ENCODE measurements at places on chromosomes 6 and 20.
A peak's percentile ranks its signal among the peaks of the same experiment; 100 is the strongest.

DNA sequence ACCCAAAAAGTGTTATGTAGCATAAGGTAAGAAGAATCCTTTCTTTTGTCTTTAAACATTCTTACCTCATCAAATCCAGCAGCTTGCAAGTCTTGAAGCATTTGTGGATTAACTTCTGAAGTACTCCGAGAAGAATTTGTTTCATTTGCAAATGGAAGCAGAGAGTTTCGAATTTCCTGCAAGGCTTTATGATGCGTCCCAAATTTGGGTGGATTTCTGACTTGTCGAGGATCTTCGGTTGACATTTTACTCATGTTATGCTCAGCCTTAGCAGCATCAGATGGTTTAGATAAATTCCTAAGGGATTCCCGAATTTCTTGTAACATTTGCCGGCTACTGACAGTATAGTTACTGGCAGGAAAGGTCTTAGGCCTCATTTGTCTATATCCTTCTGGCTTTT lies 16.2 kb downstream of the LATS1 start:
- no peak for DNase-seq

DNA sequence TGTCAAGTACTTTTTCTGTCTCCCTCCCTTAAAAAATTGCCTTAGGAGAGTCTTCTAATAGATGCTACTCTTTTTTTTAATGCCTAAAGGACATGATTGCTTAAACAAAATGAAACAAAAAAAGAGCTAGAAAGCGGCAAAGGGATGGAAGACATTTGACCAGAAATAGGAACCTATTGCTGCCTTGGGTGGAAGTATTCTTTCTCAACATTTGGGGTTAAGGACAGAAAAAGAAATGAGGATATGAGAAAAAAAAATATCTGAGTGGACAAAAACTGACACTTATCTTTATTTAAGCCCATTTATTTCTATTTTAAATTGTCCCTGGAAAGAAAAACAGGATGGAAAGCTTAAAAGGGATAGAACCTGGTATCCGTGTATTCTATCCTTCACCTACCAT lies 664.9 kb upstream of the CITED2 start:
- DNase-seq, result no peak

DNA sequence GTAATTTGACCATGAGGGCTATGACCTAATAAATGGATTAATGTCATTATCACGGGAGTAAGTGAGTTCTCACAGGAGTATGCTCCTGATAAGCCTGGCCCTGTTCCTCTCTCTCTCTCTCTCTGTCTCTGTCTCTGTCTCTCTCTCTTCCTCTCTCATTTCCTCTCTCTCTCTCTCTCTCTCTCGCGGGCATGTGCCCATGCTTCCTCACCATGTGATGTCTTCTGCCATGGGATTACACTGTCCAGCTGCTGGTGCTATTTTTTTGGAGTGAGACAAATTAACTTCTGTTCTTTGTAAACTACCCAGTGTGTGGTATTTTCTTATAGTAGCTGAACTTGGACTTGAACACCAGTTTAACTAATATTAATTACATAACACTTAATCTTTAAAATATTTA lies 374.3 kb upstream of the GJE1 start:
- no peak for DNase-seq

DNA sequence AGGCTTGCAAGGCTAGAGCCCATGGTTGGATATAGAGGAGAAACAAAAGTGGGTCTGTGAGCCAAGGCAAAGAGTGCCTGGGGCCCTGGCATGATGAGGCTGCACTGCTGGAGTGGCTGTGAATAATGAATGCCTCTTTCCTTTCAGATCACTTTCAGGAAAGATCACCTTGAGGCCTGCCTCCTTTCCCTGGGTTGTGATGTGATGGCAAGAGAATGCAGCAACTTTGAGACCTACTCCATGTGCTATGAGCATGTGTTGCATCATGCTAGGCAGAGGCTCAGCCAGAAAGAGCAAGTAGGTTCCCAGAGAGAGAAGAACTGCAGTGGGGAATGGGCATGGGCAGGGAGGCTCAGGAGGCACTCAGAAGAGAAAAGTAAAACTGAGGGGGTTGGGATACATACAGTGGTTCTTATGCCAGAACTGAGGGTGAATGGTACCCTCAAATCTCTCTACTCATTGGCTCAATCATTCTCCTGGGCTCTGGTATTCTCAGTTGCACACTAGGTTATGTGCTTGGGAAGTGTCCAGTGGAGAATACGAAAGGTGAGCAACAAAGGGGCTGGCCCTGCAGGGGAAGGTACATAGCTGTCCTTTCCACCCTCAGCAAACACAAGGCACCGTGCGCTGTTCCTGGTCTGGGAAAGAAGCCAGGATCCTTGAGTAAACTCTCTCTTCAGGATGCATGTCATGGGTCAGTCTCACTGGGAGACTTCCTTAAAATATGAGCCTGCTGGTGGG lies 45.9 kb downstream of the CD164 start:
- no peak for DNase-seq

DNA sequence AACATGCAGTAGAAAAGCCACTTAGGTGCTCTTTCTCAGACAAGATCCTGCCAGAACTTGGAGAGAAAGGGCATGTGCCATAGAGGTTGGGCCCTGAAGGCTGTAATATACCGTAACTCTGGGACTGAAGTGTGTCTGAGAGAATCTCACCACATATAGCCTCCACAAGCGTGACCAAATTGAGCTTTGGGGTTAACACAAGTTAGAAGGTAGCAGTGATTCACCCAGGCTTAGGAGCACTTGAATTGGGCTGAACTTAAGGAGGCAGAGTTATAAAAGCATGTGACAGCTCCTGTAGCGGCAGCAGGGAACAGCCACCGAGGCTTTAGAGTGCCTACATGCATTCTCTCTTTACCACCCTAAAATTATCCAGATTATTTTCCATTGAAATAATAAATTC lies 361.6 kb downstream of the PHF3 start:
- DNase-seq, result no peak

- peak; percentile 4 for DNase-seq
Measured at GRCh38 chr20:35171753-35172433, at the start of gene PROCR. TSS of gene PROCR (plus strand) at chr20:35172072. CDS start at chr20:35172155, 83 bp downstream.

DNA sequence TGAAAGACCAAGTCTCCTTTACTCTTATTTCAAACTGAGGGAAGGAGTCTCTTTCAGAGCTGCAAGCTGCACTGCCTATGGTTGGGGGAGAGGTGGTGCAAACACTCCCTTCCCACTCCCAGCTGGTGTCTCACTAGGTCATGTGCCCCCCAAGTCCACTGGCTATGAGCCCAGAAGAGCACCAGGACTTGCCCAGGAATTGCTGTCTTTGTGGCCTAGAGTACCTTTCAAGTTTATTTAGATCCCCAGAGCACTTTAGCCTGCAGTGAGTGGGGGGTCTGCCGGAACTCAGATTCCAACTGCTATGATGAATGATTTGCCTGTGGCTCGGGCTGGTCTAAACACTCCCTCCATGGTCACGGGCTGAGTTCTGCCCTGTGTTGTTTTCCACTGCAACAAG lies 192.6 kb upstream of the CITED2 start:
- no peak for DNase-seq

- DNase-seq, result no peak
Measured at GRCh38 chr20:38139156-38139912, 25.7 kb downstream of the TGM2 start.

DNA sequence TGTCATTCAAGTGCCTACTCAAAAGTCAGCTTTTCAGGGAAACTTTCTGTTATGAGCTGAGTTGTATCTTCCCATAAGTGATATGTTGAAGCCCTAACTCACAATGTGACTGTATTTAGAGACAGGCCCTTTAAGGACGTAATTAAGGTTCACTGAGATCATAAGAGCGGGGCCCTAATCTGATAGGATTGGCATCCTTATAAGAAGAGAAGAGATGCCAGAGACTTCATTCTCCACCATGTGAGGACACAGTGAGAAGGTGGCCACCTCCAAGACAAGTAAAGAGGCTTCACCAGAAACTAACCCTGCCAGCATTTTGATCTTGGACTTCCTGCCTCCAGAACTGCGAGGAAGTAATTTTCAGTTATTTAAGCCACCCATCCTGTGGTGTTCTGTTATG lies 12.7 kb upstream of the SMLR1 start:
- no peak for DNase-seq

GRCh38 chr6:121664158-121664557 lies 228.7 kb downstream of the GJA1 start:
- no peak for DNase-seq
